Cortex of kidney (tissue), 1 donor: ENCODE measurements at places on chromosomes 6 and 20.

DNA sequence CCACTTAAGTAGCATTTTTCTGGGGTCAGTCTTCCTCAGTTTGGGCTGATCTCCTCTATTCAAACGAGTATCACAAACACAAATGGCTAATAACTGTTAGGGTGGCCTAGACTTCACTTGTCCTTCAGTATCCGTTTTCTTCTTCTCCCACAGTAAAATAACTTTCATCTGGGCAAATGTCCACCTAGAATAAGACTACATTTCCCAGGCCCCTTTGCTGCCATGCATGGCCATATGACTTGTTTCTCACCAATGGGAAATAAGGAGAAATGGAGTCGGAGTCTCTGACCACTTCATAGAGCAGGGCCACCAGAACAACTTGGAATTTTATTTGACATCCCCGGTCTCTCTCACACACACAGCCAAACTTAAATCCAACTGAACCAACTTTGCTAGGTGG lies 51.4 kb downstream of the SULF2 start:
- DNase-seq = no peak

GRCh38 chr6:50846144-50846851 lies 27.6 kb downstream of the TFAP2B start:
- no peak for DNase-seq

DNA sequence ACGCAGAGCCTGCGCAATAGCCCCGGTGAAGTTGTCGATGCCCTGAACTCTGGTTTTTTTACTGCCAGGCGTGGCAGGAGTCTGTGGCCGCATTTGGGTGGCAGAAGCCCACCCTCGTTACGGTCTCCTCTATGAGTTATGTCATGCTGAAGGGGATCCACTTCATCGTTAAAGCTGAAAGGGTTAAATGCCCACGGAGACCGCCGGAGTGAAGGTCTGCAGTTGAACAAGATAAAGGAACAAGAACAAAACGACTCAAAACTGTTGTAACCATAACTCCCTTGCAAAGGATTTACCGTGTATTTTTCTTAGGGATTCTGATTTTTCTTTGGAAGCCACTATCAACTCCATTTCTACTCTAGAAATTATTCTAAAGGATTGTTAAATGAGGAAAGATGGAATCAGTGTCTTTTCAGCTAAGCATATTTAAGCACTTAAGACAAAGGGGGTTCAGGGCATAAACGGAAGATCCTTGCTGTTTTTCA lies 501 bp upstream of the ELOVL5 start:
- no peak for DNase-seq

DNA sequence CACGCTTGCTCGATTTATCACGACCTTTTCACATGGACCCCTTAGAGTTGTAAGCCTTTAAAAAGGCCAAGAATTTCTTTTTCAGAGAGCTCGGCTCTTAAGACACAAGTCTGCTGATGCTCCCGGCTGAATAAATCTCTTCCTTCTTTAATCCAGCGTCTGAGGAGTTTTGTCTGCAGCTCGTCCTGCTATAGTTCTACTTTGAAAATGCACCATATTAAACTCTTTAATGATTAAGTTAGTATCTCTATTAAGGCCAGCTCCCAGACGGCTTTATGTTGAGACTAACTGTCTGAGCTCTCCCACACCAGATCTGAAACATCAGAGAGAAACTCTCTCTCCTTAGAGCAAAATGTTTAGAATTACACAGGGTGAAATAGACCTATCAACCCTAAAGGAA lies 18.0 kb upstream of the GSTA3 start:
- DNase-seq = no peak

- no peak for DNase-seq
Observed at GRCh38 chr6:144718431-144718830, 433.3 kb downstream of the UTRN start.

GRCh38 chr6:119277052-119277451 lies 72.5 kb downstream of the MAN1A1 start:
- no peak for DNase-seq

DNA sequence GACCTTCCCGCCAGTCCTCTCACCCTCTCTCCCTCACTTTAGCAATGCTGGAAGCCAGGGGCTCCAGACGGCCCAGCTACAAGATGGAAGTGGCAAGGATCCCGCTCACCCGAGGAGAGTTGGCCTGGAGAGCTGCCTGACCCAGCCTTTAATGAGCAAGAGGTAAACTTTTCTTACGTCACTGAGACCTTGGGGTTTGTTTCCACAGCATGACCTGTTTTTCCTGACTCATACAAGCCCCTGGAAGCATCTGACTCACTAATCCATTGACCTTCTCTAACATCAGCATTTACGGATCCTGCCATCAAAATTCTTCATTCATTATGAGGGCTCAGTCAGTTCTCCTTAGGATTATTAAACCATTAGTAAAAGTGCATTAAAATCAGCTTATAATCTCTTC lies 120.4 kb downstream of the MYLK4 start:
- DNase-seq = no peak

DNA sequence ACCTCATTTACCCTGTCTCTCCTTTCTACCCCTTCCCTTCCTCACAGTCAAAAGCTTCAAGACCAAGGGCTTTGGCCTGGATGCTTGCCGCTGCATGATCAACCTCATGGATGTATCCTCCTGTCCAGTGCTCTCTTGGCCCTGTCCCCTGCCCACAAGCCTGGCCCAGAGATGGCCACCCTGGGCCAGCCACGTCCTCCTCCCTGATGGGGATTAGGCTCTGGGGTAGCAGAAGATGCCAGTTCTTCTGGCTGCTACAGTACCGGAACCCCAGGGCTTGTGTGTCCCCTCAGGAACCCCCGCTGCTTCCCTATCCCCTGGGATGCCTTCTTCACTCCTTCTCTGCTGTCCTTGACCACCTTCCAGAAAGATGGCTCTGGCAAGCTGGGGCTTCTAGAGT lies 22.3 kb downstream of the CAPN11 start:
- DNase-seq = no peak

DNA sequence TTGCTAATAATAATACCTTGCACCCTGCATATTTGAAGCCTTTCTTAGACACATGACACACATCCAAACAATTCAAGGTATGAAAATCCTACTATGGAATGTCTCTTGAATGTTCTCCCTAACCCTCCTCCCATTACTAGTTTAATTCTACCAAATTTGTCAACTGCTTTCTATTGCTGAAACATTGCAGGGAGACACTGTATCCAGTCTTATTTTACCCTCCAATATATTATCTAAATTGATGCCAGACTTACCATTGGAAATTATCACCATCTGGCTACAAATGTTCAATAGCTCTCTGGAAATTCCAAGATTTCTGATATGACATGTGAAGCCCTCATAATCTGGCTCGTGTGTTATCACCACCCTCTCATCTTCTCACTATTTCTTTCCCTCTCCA lies 1027.3 kb upstream of the CITED2 start:
- DNase-seq = no peak

DNA sequence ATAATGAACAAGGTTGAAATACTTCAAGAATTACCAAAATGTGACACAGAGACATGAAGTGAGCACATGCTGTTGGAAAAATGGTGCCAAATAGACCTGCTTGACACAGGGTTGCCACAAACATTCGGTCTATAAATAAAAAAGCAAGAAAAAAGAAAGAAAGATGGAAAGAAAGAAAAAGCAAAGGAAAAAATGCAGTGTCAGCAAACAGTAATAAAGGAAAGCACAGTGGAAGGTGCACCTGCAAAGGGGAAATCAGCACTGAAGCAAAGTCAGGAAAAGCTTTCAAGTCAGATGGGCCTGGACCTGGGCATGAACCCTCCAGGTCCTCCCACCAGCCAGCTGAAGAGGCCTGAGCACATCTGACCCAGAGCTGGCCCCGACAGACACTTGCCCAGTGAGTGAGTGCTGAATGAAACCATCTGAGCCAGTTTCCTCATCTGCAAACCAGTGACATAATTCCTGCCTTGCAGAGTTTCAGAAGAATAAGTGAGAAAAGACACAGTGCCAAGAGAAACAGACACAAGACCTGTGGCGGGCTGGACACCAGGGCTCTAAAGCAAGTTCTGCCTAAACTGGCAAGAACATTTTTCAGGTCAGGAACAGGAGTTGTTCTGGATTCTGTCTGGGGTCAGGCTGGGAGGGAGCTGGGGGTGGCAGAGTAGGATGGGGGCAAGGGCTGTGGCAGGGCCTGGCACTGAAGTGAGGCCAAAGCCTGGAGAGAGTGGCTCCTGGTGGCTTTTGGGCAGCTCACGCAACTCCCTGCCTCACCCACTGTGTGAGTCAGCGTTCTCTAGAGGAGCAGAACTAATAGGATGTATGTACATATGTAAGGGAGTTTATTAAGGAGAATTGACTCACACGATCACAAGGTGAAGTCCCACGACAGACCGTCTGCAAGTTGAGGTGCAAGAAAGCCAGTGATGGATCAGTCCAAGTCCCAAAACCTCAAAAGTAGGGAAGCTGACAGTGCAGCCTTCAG lies 23.9 kb upstream of the MICB start:
- DNase-seq = no peak

GRCh38 chr6:159871241-159871640 lies 19.5 kb upstream of the MAS1 start:
- DNase-seq = no peak

- DNase-seq = no peak
Observed at GRCh38 chr6:70379473-70380013, 33.8 kb upstream of the FAM135A start.

- DNase-seq = no peak
Observed at GRCh38 chr6:28335040-28335563, 846 bp downstream of the ZSCAN31 start.

DNA sequence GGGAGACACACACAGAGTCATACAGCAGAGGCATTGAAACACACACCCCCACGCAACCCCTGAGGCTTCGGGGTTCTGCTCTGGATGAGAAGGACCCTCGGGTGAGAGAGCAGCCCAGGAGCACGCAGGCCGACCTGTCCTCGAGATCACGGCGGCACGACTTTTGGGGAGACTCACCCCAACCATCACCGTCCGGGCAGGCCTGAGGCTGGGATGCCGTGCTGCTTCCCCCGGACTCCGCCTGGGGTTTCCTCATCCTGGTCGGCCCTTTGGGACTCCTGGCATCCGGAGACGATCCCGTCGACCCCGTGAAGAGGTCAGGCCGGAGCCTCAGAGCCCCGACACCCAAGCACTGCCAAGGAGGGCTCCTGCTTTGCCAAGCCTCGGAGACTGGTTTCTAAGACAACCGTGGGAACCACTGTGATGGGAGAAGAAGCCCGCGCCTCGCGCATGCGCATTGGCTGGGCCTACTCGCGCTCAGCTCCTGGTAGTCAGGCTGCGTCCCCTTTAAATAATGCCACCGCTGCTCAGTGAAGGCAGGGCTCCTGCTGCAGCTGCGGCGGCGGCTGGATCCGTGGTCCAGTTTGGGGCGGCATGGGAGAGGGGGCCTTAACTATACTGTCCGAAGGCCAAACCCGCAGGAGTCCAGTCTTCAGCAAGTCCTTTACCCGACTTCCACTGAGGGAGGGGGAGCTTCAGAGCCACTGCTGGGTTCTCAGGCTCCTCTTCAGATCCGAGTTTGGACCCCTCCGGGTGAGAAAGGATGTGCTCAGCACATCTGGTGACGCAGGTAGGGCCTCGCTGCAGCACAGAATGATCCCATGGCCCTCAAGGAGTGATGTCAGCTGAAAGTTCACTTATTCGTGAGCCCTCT lies 171.4 kb upstream of the ZNF337 start:
- peak; percentile 13 for DNase-seq

GRCh38 chr6:150932996-150933395 lies 67.5 kb downstream of the MTHFD1L start:
- DNase-seq = no peak

- no peak for DNase-seq
Observed at GRCh38 chr6:169253337-169254238, at the start of gene THBS2. Gene THBS2 (minus strand): TSS chr6:169253846. CDS start chr6:169250784, 3,062 bp downstream.

DNA sequence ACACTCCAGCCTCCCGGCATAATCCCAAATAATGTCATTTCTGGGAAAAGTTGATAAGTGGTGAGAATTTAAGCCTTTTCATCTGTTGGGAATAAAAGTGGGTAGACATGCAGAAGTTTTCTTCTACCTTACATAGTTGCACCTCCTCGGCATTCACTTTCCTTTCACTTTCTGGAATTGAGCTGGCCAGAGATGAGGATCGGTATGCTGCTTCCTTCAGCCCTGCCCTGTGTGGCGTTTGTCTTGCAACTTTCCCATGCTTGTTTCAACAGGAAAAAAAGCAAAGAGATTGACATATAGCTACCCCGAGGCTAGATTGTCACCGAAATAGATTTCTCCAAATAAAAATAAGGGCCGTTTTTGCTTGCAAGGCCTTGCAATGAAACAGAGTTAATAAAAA lies 65.8 kb upstream of the JAG1 start:
- DNase-seq = no peak

GRCh38 chr6:2640551-2640950 lies 110.2 kb downstream of the MYLK4 start:
- no peak for DNase-seq

GRCh38 chr6:121956782-121957181 lies 442.7 kb upstream of the HSF2 start:
- no peak for DNase-seq

- no peak for DNase-seq
Observed at GRCh38 chr20:63745961-63746731, 6.6 kb downstream of the SLC2A4RG start.

DNA sequence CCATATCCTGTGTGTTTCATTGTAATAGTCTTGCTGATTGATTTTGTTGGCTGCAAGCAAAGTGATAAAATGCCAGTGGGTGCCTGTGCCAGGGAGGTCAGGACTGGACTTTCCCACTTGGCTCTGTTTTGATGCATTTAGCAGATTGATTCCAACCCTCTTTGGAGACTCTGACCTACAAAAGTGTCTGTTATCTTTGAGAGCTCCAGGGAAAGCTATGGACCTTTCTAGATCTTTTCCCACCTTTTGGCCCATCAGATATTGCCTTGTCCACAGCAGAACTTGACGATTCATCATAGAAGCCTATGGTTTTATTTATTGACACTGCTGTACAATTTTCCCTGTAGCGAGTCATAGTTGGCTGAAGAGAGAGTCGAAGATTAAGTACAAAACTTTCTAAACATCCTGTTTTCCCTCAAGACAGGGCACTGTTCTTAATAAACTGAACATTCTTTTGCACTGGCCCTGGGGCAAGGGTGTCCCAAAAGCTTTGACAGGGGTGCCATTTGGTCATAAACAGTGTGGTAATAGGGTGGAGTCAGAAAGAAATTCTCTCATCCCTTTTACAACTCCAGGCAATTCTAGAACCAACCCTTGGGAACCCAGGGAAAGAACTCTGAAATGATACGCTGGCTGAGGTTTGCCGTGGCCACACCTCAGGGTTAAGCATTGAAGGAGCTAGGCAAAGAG lies 53.7 kb downstream of the E2F3 start:
- DNase-seq = no peak

DNA sequence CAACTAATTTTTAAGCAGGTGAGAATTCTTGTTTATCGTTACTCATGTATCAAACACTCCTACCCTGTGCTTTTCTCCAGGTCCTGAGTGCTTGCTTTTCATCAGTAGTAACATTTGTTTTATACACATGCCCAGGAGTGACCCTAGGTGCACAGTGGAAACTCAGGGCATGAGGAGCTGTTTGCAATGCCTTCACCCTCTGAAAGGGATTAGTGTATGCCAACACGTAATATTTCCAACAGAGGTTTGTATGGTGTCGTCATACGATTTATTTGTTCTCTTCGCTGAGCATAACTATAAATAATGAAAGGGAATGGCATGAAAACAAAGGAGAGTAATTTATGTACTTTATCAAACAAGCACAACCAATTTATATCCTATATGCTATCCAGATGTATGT lies 537.4 kb upstream of the MMS22L start:
- no peak for DNase-seq
